ENCODE measurements at places on chromosomes 13 and 19.

- DNase-seq: no peak
Measured at GRCh38 chr13:110438211-110438610, 123.3 kb downstream of the RAB20 start.

- DNase-seq: no peak
Measured at GRCh38 chr13:72700509-72700908, 26.9 kb downstream of the MZT1 start.

- no peak for DNase-seq
Measured at GRCh38 chr19:12800923-12801465, 606 bp downstream of the PRDX2 start.

DNA sequence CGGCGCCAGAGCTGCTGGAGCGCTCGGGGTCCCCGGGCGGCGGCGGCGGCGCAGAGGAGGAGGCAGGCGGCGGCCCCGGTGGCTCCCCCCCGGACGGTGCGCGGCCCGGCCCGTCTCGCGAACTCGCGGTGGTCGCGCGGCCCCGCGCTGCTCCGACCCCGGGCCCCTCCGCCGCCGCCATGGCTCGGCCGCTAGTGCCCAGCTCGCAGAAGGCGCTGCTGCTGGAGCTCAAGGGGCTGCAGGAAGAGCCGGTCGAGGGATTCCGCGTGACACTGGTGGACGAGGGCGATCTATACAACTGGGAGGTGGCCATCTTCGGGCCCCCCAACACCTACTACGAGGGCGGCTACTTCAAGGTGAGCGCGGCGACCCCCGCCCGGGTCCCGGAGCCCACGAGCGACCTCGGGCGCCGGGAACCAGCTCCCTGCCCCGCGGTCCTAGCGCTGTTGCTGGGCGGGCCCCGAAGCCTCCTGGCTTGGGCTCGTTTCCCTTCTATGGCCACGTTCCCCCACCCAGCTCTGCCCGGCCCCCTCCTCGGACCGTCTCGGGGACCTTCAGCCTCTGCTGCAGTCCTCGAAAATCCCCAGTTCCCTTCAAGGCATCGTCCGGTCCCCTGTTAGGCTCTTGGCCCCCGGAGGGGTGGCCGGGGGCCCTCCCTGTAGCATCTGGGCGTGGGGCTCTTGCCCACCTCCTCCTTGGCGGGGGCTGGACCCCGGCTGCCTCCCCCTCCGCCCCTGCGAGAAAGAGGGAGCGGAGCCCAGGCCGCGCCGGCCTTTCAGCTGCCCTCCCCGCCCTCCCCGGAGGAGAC lies at the start of gene CDC34:
Gene CDC34, plus strand, starts transcription at position 8 of the 808 bp plus-strand sequence. Its CDS starts 172 bp downstream, at position 180.
- no peak for DNase-seq

GRCh38 chr13:49315036-49315565 lies 67.4 kb downstream of the CDADC1 start:
- no peak for DNase-seq

DNA sequence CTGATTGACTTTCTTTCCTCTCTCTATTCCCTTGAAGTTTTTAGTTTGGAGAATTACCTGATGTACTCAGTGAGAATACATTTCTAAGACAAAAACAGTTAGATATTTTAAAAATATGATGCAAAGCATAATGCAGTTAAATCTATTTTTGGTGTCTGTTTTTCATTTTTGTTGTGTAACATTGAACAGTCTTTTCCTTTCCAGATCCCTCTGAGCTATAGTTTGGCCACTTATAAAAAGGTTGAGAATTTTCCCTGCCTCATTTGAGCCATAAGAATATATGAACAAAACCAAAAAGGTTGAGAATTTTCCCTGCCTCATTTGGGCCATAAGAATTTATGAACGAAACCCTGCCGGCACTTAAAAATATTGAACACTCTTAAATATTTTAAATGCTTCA lies 57.0 kb upstream of the IPO5 start:
- no peak for DNase-seq
